ENCODE measurements at places on chromosomes 12 and 14.

DNA sequence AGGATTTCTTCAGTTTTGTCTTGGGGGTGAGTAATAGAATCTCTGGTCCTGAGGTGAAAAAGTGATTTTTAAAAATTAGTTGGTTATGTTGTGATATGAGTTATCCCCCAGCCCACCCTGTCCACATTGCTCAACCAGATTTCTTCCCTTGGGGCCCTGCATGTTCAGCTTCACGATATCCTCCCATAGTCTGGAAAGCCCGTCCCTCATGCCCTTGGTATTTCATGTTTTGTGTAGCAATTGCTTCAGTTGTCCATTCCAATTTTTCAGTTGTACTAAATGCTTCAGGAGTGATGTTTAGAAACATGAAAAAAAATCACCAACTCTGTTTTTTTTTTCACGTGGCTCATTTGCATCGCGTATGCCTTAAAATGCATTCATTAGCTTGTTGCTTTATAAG, 17.5 kb upstream of the BICD1 start:
- no peak for DNase-seq

GRCh38 chr12:52232674-52233461, at the start of gene KRT7:
Gene KRT7, plus strand, starts transcription at chr12:52233243. Its CDS starts 54 bp downstream, at chr12:52233297.
- no peak for DNase-seq

- no peak for DNase-seq
Observed at GRCh38 chr14:69814397-69814796, 17.4 kb upstream of the SLC10A1 start.

GRCh38 chr14:100664231-100664630, 62.5 kb upstream of the DLK1 start:
- DNase-seq = no peak

GRCh38 chr12:116773276-116773731, 35.2 kb downstream of the RNFT2 start:
- DNase-seq = no peak

DNA sequence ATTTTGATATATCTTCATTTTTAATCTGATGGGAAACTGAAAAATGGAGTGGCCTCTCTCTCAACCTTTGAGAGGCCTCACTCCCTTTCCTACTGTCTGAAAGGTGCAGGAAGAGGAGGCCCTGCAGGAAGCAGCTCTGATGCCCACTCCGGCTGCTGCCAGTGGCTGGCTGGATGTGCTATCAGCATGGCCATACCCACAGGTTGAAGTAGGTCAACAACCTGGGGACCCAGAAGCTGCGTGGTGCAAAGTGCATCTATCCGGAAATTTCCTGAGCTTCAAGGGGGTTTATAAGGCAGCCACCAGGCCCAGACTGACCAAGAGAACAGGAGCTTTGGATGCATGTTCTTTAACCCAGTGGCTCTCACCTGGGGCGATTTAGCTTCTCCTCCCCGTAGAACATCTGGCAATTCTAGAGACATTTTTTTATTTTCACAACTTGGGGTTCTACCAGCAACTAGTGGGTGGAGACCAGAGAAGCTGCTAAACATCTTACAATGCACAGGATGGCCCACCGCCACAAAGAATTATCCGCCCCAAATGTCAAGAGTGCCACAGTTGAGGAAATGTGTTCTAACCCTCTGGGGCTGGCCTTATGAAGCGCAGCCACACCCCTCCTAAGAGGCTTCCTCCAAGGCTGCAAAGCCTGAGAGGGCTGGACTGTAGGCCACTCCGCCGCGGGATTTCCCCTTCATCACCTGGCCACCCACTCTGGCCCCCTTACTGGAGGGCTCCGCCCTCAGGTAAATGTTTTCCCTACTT, 8.2 kb upstream of the BATF start:
- no peak for DNase-seq

DNA sequence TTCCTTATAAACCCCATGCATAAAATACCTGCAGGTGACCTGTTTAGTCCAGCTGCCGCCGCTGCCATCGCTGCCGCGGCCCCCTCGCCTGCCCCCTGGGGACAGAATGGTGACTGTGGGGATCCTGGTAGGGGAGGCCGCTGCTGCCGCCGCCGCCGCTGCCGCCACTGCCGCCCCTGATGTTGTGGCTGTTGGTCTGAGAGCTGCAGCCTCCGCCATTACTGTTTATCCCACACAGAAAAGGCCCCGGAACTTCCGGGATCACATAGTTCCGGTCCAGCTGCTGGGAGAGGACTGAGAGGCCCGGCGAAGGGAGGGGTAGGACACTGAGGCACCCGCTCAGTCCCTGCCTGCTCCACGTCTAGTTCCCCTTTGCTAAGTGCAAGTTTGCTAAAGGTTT, 244.9 kb downstream of the C12orf50 start:
- DNase-seq = no peak

- no peak for DNase-seq
Observed at GRCh38 chr12:68425998-68426397, 93.8 kb upstream of the MDM1 start.

DNA sequence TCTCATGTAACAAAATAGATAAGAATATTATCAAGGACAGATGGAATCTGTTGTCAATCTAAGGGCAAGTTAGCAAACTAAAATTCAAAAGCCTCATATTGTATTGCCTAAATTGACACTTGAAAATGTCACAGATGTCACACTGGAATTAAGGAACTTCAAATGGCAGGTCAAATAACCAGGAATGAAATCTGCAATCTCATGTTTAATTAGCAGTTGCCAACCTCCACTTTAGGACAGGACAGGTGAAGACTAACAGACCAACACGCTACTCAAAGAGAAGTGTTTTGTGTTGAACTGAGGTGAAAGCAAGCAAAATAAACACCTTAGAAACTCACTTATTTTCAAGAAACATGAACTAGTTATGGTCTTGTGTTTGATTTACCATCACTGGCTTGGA, 11.1 kb downstream of the KIF21A start:
- no peak for DNase-seq
